ENCODE measurements at places on chromosomes 2 and 18.
A peak's percentile ranks its signal among the peaks of the same experiment; 100 is the strongest.

- H3K27me3 ChIP-seq = no peaks in the 10 kb centered on the region
- H3K4me1 ChIP-seq = no peaks in the 10 kb centered on the region
- no peak for DNase-seq
- H3K36me3 ChIP-seq = no peaks in the 10 kb centered on the region
- H3K4me3 ChIP-seq = no peak overlapping the region
Observed at GRCh38 chr2:124834331-124834730, 809.2 kb downstream of the CNTNAP5 start.

DNA sequence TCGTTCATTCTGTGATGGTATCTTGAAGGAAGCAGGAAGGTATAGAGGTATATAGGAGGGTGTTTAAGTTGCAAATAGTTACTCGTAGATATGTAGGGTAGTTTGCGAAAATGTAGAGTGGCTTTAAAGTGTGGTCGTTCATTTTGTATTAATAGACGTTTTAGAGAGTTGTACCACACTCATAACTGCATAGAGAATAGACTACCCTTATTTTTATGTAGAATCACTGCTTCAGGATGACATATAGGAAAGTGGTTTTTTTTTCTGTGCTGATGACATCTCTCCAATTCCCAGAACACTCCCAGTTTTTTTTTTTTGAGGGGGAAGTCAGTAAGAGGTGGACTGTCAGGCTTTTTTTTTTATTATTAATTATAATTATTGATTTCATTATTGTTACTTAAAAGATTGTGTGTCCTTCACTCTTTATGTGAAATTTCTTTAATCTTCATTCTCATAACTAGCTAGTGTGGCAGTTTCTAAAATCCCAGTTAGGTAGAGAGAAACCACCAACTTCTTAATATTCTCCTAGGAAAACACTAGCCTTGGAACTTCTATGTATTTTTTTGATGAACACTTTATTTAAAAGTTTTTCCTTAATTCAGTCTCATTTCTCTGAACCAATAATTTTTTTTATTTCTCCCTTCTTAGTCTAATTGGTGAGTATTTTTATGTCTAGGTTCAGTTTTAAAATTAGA, 1.5 kb downstream of the ACTR3 start:
- peaks cover 67% of the 10 kb centered on the region for H3K4me1 ChIP-seq
- no peak for DNase-seq
- H3K27me3 ChIP-seq = no peaks in the 10 kb centered on the region
- no peaks in the 10 kb centered on the region for H3K36me3 ChIP-seq
- peak overlapping the region; percentile 89 for H3K4me3 ChIP-seq
- peak overlapping the region; percentile 98 for H3K27ac ChIP-seq

DNA sequence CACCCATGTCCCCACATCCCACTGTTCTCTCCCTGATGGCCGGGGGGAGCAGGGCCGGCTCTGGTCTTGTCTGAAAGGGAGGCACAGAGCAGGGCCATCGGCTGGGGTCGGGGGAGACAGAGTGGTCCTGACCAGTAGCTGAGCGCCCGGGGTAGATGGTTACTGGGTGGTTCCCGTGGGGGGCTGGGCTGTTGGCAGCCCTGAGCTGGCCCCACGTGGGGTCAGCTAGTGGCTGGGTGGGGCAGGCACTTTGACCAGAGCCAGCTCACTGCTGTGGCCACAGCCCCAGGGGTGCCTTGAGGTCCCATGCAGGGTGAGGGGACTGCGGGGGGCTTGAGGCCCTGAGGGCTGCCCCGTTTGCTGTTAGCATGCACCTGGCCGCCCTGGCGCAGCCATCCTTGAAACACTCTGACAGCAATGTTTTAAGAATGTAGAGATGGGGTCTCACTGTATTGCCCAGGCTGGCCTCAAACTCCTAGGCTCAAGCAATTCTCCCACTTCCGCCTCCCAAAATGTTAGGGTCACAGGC, 12.3 kb upstream of the NEU4 start:
- H3K27ac ChIP-seq = no peak overlapping the region
- no peaks in the 10 kb centered on the region for H3K36me3 ChIP-seq
- DNase-seq = no peak
- H3K27me3 ChIP-seq = no peaks in the 10 kb centered on the region

DNA sequence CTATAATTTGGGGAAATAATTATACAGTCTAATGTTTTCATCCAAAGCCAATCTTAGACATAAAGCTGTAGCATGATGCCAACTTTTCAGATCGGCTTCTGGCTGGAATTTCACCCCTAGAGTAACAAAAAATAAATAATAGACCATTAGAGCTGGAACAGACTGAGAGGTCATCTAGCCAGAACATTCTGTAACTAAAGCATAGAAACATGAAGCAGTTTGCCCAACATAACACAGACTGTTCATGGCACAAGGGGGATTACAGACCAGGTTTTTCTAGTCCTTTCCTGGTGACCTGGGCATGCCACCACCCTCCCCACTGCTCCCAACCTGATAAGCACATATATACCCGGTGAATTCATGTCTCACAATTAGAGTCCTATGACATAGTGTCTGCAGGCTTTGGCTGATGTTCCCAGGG, 116.4 kb upstream of the PPP1CB start:
- no peak for DNase-seq
- H3K4me3 ChIP-seq = no peak overlapping the region
- no peaks in the 10 kb centered on the region for H3K36me3 ChIP-seq
- no peak overlapping the region for H3K27ac ChIP-seq
- H3K27me3 ChIP-seq = no peaks in the 10 kb centered on the region

- no peaks in the 10 kb centered on the region for H3K4me1 ChIP-seq
- DNase-seq = no peak
- no peaks in the 10 kb centered on the region for H3K36me3 ChIP-seq
- H3K4me3 ChIP-seq = no peak overlapping the region
Observed at GRCh38 chr2:80348953-80349352, 44.4 kb upstream of the LRRTM1 start.
